ENCODE measurements at places on chromosomes 13 and 19.

DNA sequence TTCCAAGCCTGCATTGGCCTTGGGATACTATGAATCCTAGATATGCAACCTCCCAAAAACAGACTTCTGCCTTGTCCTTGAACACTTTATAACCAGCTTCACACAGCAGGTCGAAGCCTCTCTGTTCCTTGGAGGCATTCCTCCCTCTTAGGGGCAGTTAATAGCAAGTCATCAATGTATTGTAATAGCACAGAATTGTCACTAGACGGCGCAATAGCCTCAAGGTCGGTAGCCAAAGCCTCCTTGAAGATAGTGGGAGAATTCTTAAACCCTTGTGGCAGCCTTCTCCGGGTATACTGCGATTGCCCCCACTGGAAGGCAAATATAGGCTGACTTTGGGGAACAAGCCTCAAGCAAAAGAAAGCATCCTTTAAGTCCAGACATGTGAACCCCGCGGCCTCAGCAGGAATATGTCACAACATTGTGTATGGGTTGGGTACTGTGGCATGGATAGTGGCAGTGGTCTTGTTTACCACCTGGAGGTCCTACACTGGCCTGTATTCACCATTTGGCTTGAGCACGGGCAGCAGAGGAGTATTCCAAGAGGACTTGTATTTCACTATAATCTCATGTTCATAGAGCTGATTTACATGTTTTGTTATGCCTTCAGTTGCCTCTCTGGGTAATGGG lies 61.1 kb downstream of the ZNF431 start:
- H3K27me3 ChIP-seq = no peaks in the 10 kb centered on the region
- DNase-seq = no peak
- H3K4me3 ChIP-seq = no peak overlapping the region
- H3K4me1 ChIP-seq = peaks cover 21% of the 10 kb centered on the region

GRCh38 chr13:26021516-26021915 lies 30.3 kb downstream of the SHISA2 start:
- H3K36me3 ChIP-seq = peaks cover 8% of the 10 kb centered on the region
- no peaks in the 10 kb centered on the region for H3K27me3 ChIP-seq
- H3K4me3 ChIP-seq = no peak overlapping the region
- peaks cover 66% of the 10 kb centered on the region for H3K4me1 ChIP-seq
- H3K27ac ChIP-seq = no peak overlapping the region

- no peaks in the 10 kb centered on the region for H3K27me3 ChIP-seq
- DNase-seq = no peak
- H3K4me3 ChIP-seq = no peak overlapping the region
- H3K27ac ChIP-seq = no peak overlapping the region
- no peaks in the 10 kb centered on the region for H3K4me1 ChIP-seq
Observed at GRCh38 chr19:23378948-23379347, 16.3 kb downstream of the ZNF91 start.

GRCh38 chr19:27772059-27772458 lies 1440.9 kb downstream of the UQCRFS1 start:
- no peak overlapping the region for H3K27ac ChIP-seq
- no peaks in the 10 kb centered on the region for H3K4me1 ChIP-seq
- DNase-seq = no peak
- no peaks in the 10 kb centered on the region for H3K27me3 ChIP-seq
- H3K4me3 ChIP-seq = no peak overlapping the region
- H3K36me3 ChIP-seq = peaks cover 68% of the 10 kb centered on the region

DNA sequence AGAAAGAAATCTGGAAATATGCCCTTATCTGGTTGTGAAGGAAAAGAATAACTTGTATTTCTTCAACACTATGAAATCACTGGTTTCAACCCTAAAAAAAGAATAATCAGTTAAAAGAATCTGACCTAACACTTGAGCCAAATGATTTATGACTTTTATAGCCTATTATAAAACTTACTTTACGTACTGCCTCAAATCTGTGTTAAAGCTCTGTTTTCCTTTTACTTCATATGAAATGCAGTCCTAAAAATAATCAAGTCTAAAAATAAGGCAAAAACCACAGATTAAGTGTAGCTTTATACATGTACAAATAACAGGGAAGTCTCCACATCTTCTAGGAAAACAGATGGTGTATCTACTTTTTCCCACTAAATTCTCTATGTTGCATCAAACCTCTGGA lies 101.3 kb downstream of the VWA8 start:
- no peak overlapping the region for H3K4me3 ChIP-seq
- H3K4me1 ChIP-seq = peaks cover 15% of the 10 kb centered on the region
- DNase-seq = no peak

DNA sequence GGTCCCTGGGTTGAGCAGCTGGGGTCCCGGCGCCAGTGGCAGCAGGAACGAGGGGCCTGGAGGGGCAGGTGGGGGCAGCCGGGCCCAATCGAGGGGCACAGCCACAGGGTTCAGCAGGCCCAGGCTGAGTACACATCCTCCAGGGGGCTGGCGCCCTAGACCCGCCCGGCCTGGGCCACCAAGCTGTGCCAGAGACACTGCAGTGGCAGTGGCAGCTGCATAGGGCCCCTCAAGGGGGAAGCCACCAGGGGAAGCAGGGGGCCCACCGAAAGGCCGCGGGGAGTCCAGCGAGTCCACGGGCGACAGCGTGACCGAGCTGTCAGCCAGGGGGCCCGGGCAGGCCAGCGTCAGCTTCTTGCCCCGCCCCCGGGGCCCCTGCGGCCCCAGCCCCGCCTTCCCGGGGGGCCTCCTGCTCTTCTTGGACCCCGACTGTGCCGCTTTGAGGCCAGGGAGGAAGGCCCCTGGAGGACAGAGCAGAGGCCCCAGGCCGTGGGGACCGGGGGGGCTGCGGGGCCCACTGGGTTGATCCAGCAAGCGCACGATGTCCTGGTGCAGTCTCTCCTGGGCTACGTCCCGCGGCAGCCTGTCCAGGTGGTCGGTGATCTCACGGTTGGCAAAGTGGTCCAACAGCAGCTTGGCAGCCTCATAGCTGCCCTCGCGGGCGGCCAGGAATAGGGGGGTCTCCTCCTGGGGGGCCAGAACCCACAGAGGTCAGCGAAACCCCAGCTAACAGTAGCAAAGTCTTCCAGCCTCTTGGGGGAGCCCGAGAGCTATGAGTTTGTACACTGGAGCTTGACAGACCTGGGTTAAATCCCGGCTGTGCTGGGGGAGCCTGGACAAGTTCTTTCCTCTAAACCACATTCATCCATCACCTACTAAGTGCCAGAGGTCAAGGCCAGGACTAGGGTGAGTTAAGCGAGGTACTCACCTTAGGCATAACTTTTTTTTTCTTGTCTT lies 39.5 kb downstream of the NOTCH3 start:
- no peaks in the 10 kb centered on the region for H3K27me3 ChIP-seq
- DNase-seq = no peak
- H3K36me3 ChIP-seq = peaks cover 43% of the 10 kb centered on the region
- H3K4me3 ChIP-seq = no peak overlapping the region
- no peak overlapping the region for H3K27ac ChIP-seq

DNA sequence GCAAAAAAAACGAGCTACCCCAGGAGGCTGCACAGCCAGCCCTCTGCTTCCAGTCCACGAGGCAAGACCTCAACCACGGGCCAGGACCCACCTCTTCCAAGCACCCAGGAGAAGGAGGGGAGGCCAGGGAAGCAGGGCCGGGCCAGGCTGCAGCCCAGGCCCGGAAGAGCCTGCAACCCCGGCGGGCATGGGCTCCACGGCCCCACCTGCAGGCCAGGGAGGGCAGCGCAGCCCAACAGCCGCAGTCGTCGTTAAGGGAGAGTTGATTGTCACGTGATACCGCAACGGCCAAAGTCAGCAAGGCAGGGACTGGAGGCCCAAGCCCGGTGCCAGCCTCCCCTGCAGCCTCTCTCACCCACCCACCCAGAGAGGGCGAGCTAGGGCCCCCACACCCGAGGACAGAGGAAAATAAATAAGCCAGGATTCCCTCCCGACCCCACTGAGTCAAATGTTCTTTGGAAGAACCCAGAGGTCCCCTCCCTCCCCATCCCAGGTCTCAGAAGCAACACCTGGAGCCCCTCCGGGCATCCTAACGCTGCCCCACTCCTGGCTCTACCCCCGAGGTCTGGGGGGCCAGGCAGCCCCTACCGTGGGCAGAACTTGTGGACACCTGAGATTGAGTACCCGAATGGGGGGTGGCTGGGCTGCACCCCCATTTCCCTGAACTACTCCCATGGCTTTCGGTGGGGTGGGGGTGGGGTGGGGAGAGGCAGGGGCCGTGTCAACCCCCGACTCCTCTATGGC lies 5.2 kb upstream of the REXO1 start:
- peak overlapping the region; percentile 64 for H3K27ac ChIP-seq
- peak overlapping the region; percentile 46 for H3K4me3 ChIP-seq
- peaks cover 26% of the 10 kb centered on the region for H3K4me1 ChIP-seq

- peaks cover 29% of the 10 kb centered on the region for H3K4me1 ChIP-seq
- DNase-seq = no peak
- no peak overlapping the region for H3K4me3 ChIP-seq
- no peaks in the 10 kb centered on the region for H3K36me3 ChIP-seq
- no peaks in the 10 kb centered on the region for H3K27me3 ChIP-seq
Observed at GRCh38 chr13:33249066-33249465, 36.5 kb downstream of the STARD13 start.

DNA sequence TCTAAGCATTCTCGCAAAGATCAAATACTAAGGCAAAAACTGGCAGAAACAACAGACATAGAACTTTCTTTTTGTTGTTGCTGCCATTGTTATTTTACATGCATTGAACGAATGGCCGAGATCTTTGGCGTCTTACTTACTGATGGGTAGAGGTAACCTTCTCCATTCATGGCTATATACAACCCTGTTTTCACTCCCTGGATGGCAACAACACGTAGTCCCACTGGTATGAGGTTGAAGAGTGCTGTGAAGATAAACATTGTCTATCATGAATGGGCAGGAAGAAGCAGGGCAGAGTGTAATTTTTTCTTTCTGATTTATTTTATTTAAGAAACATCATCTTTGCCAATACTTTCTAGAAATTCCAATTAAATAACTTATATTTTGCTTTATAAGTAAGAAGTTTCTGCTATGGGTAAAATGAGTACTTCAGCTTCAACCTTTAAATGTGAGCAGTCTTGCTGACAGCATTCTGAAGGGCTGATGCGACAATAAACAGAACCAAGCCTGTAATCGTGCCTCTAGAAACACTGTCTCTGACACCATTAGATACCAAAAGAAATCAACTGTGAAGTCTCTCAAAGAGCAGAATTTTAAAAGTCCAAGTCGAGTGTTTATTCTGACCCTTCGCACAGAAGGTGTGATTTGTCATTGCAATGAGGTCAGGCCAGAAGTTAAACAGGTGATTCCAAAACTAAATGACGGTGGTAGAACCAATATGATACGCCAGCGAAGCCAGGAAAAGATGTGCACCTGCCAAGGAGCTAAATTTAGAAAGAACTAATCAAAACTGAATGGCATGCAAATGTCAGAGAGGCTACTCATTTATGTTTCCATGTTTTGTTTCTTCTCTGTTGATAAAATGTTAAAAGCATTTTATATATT lies 416.4 kb downstream of the ITGBL1 start:
- DNase-seq = no peak
- H3K4me3 ChIP-seq = no peak overlapping the region
- H3K36me3 ChIP-seq = no peaks in the 10 kb centered on the region
- no peak overlapping the region for H3K27ac ChIP-seq

DNA sequence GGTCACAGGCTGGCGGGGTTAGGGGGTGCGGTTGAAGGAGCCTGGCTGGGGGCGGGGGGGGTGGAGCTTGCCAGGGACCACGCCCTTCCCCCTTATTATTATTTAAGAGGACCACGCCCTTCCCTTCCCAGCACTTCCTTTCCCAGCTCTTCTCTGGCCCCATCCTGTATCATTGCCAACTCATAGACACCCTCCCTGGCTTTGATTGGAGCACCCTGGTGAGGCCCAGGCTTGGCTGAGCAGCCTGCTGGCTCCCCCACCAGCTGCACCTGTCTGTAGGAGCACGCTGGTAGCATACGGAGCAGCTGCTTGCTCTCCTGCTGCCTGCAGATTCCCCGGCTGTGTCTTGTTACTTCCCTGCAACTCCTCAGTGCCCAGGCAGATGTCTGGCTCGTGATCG lies 62.5 kb upstream of the PDX1 start:
- H3K4me3 ChIP-seq = no peak overlapping the region
- H3K27ac ChIP-seq = no peak overlapping the region
- H3K27me3 ChIP-seq = peaks cover 44% of the 10 kb centered on the region
- no peaks in the 10 kb centered on the region for H3K4me1 ChIP-seq
- H3K36me3 ChIP-seq = no peaks in the 10 kb centered on the region
- no peak for DNase-seq

Measured in mesothelial cell of epicardium (in vitro differentiated cells).